Endothelial cell (in vitro differentiated cells): ENCODE measurements at places on chromosomes 13 and 19. TPM values are rescaled to one million over a fixed set of nuclear protein-coding genes. Genes with fewer than 3 reads are reported as not detected.

ZNF221 gene
- 7.3 TPM for total RNA-seq

DNA sequence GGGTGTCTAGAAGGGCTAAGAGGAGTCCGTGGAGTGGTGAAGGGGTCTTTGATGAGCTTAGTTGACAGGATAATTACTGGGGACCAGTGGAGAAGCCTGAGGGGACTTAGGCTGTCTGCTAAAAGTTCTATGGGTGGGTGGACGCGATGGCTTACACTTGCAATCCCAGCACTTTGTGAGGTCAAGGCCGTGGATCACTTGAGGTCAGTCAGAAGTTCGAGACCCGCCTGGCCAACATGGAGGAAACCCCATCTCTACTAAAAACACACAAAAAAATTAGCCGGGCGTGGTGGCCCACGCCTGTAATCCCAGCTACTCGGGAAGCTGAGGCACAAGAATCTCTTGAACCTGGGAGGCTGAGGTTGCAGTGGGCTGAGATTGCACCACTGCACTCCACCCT lies 2.8 kb upstream of the GSK3A start:
- DNase-seq: no peak

GRCh38 chr19:41249707-41250423 lies 14.3 kb upstream of the HNRNPUL1 start:
- no peak for DNase-seq

- DNase-seq: no peak
Observed at GRCh38 chr19:13119627-13120026, 1.6 kb downstream of the NACC1 start.

CYP2B6 gene
- not detected for total RNA-seq

DNA sequence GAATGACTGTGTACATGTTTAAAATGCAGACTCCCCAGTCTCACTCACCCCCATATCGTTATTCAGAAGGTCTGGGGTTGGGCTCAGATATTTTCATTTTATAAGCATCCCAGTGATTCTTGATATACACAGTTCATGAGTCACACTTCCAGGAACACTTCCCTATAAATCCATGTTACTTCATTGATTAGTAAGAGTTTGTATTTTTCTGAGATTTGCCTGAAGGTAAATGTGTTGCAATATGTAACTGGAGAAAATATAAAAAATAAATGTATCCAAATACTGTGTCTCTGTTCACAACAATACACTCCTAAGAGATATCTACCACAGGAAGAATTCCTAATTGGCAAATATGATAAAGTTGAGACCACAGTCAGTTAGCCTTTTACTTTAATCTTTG lies 6.6 kb upstream of the PDX1 start:
- DNase-seq: no peak

GRCh38 chr13:39571502-39572092 lies 31.4 kb downstream of the LHFPL6 start:
- DNase-seq: no peak

DNA sequence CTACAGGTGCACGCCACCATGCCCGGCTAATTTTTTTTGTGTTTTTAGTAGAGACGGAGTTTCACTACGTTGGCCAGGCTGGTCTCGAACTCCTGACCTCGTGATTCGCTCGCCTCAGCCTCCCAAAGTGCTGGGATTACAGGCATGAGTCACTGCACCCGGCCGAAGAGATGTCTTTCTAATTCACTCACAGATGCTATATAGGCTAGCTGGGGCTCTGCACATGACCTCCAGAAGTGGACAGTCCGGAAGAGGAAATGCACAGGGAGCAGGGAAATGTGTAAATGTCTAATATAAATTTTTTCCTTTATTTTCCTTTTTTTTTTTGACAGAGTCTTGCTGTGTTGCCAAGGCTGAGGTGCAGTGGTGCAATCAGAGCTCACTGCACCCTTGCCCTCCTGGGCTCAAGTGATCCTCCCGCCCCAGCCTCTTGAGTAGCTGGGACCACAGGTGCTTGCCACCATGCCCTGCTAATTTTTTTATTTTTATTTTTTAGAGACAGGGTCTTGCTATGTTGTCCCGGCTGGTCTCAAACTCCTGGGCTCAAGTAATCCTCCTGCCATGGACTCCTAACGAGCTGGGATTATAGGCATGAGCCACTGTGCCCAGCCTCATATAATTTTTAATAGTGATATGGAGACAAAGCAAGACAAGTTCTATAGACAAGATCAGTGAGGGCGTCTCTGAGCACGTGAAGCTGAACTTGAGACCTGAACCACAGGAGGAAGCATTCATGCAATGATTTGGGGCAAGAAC lies 8.4 kb downstream of the GIPC1 start:
- DNase-seq: no peak

DNA sequence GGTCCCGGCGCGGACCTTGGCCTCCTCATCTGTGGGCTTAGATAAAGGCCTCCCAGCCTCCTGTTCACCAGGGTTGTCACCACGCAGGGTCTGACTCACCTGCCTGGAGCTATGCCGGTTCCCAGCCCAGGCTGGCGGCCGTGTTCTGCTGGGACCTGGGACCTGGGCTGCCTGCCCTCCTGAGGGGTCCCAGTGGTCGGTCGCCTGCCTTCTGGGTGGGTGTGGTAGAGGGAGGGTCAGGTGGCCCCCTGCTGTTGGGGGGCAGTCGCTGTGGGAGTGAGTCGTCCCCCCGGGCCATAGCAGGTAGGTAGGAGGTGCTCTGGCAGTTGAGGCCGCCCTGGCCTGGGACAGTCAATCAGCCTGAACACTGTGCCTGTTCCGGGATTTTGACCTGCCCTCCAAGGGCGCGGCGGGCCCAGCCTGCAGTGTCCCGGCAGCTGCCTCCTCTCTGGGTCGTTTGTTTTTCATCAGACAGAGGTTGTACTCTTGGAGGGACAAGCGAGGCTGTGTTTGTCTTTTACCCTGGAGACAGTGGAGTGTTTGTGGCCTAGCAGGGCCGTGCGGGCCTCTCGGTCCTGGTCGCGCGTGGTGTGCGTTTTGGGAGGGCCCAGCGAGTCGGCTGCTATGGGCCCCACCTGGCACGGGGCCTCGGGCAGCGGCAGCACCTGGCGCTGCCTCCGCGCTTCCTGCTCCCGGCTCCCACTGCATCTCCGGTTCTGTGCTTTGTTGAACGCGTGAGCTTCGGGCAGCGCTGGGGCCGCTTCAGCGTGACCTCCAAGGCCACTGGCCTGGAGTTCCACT lies 2.6 kb downstream of the ADAT3 start:
- DNase-seq: no peak

- no peak for DNase-seq
Observed at GRCh38 chr13:67421475-67421874, 191.3 kb upstream of the PCDH9 start.

ALOX5AP gene
- 1.9 TPM for total RNA-seq

CCL25 gene
- total RNA-seq: not detected

KLK2 gene
- not detected for total RNA-seq

DNA sequence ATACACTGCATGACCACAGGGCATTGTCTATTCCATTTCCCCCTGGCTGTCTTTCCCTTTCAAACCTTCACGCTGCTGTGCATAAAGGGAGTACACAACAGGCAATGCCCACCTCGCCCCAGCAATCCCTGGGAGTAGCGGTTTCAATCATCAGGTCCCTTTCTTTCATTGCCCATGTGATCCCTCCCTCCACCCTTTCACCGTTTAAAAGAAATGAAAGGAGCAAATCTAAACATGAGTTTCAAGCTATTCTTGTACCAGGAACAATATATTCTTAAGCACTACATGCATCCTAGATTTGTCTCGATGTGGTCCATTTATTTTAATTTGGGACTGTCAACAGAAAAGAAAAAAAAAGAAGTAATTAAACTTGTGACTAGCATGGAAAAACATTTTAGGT lies 123.4 kb upstream of the ARGLU1 start:
- DNase-seq: no peak

DNA sequence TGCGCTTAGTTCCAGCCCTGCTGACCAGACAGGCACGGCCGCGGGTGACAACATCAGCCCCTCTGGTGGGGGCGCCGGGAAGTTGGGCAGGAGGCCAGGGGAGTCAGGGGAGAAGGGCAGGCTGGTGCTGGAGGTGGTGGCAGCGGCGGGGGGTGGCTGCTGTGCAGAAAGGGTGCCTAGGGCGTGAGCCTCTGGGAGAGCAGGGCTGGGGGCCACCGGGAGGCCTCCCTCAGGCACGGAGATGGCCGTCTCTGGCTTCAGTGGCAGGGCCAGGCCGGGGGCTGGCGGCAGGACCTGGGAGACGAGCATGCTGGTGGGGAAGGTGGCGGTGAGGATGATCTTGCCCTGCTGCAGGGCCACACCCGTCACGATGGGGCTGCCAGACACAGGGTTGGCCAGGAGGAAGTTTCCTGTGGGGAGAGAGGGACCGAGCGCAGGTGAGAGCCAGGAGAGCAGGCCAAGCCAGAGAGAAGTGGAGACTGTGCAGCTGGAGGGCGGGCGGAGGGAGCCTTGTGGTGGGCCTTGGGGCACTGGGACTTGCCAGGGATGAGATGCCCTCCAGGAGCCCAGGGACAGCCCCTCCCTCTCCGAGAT lies 3.3 kb downstream of the SIX5 start:
- no peak for DNase-seq

DNA sequence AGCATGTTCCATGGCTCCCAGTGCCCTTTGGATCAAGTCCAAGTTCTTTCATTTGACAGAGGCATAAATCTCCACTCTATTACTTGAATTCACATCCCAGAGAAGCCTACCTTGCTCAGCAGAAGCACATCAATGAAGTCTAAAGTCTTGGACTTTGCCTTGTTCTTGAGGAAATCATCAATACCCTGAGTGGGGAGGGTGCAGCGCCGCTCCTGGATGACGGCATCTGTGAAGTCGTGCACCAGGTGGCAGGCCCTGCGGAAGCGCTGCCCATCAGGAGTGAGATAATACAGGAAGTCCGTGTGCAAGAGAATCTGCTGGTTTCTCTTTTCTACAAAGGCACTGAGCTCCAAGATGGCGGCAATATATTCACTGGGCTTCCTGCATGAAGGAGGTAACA lies 10.6 kb downstream of the CYP4F11 start:
- no peak for DNase-seq

GRCh38 chr13:51589793-51590192 lies 5.5 kb downstream of the WDFY2 start:
- DNase-seq: no peak

DNA sequence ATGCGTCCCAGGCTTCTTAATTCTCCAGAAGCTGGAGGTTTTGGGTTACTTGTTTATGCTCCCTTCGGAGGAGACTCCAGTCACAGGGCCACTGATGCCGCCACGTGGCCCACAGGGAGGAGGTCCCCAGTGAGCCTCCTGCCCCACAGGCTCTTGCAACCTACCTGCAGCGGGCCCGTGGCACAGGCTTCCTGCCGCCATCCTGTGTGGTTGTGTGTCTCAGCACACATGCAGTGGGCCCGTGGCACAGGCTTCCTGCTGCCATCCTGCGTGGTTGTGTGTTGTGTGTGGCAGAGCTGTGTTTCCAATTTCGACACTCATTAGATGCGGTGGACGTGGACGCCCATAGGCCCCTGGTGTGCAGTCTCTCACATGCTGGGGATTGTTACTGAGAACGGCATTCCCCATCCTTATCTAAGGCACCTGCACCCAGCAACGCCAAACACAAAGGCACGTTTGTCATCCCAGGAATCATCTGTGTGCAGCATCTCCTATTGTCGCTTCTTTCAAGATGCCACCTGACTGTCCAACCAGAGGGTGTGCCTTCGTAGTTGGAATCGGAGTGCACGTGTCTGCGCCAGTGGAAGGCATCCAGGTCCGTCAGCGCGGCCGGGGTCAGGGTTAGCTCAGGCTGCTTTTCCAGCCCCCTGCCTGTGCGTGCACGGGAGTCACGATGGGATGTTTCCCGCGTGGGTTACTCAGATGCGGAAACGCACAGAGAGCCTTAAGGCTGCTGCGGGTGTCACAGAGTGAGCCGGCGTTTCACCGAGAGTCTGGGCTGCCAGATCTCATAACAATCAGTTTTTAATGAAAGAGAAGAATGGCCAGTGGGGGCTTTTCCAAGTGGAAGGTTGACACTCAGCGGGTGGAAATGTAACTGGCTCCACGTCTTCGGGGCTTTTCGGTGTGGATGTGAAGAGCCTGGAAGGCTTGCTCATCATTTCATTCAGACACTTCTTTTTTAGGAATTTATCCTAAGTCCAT lies 119.8 kb downstream of the ATP11A start:
- no peak for DNase-seq

VMAC gene
- total RNA-seq: 8.9 TPM

PET100 gene
- total RNA-seq: 122 TPM

- no peak for DNase-seq
Observed at GRCh38 chr19:3908266-3909054, 24.4 kb upstream of the NMRK2 start.

DNA sequence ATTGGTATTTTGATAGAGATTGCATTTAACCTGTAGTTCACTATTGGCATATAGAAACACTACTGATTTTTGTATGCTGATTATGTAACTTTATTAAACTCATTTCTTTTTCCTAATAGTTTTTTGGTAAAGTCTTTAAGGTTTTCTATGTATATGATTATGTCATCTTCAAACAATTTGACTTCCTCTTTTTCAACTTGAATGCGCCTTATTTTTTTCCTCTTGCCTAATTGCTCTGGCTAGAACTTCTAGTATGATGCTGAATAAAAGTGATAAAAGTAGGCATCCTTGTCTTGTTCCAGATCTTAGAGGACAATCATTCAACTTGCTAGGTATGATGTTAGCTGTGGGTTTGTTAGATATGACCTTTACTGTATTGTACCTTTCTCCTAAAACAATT lies 1034.9 kb downstream of the PCDH9 start:
- DNase-seq: no peak

DNA sequence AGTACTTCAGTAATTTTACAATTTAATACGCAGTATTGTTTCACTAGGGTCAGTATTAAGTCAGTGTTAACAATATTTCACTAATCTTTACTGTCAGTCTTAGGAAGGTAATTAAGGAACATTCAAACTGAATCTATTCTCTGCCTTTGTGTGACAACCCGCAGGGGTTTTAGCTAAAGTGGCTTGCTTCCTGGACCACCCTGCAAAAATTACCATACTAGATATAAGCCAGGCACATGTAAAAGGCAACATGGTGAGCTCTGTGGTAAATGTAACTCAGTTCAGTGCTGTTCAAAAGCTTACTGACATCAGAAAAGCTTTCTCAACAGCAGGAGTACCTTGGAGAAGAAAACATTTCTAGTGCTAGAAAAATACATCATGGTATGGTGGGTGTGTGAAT lies 116.7 kb downstream of the FREM2 start:
- DNase-seq: no peak

CEACAM16 gene
- not detected for total RNA-seq

DNA sequence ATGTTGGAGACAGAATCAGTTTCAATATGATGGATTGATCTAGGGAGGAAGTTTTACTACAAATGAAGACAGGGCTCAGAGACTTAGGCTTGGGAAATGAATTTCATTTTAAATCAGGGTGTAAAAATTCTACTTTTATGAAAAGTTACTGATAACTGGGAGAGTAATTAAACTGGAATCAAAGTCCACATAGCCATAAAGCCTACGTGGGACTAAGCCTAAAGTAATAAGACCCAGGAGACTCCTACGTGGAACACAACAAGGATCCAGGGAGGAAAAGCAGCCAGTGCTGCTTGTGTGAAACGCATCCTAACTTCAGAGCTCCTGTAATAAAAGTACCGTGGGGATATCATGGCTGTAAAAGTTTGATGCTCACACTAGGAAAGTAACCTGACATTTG lies 152.0 kb upstream of the MYO16 start:
- DNase-seq: no peak

- no peak for DNase-seq
Observed at GRCh38 chr13:73937441-73937840, 196.8 kb downstream of the KLF12 start.

SMAD9 gene
- total RNA-seq: 0.26 TPM
